ENCODE measurements at places on chromosomes 3 and 15. TPM values are rescaled to one million over a fixed set of nuclear protein-coding genes. Genes with fewer than 3 reads are reported as not detected.

Gene PSTPIP1
- 16.0 TPM for total RNA-seq

Gene DNAJC13
- 21.0 TPM for total RNA-seq

Gene TMEM40
- total RNA-seq: 0.76 TPM

Gene NPAP1
- under 0.01 TPM for total RNA-seq

Gene AP2M1
- total RNA-seq: 138 TPM

Gene ZBTB20
- total RNA-seq: 8.9 TPM

Gene SLC22A14
- 0.05 TPM for total RNA-seq

Gene NME9
- 0.42 TPM for total RNA-seq
